Stimulated activated CD4-positive, alpha-beta T cell treated with anti-CD3 and anti-CD28 coated beads, Interleukin-2, amount 100 ng/mL, for 24 hours (primary cell): ENCODE measurements at places on chromosomes 4 and X.

DNA sequence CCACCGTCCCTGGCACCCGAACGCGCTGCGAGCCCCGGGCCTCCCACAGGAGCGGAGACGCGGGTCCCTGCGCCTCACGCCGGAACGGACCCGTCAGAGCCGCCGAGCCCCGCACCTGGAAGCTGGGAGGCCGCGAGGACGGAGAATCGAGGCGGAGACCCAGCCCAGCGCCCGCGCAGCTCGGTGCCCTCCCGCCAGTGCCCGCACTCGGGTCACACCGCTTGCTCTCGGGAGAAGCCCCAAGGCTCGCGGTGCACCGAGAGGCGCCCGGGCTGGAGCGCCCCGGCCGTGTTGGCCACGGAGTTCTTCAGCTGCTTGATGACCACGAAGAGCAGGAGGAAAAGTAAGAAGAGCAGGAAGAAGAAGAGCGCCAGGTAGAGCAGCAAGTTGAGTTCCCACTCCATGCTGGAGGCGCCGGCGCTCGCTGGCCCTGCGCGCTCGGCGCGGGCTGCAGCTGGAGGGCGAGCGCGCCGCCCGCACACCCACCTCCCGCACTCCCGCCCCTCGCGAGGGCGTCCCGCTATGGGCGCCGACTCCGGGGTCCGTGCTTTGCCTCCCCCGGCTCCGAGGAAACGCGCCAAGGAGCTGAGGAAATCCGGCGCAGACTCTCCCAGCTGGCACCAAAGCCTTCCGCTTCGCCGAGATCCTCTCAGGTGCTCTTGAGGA lies at the start of gene SMIM43:
TSS of gene SMIM43 (minus strand) at position 463 of the 666 bp plus-strand sequence. CDS start at position 404, 59 bp downstream.
- peak; percentile 14 for DNase-seq

DNA sequence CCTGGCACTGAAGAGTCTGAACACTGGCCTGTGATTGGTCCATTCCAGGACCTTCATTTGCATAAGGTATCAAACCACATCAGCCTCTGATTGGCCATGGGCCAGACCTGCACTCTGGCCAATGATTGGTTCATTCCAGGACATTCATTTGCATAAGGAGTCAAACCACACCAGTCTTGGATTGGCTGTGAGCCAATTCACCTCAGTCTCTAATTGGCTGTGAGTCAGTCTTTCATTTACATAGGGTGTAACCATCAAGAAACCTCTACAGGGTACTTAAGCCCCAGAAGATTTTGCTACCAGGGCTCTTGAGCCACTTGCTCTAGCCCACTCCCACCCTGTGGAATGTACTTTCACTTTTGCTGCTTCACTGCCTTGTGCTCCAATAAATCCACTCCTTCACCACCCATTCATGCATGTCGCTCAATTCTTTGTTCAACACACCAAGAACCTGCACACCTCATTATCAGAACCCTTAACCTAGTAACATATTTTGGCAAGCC lies 14.2 kb upstream of the HERC5 start:
- DNase-seq, result no peak

- DNase-seq, result no peak
Measured at GRCh38 chrX:56623316-56623715, 59.9 kb downstream of the UBQLN2 start.

GRCh38 chrX:24380262-24381187 lies 20.1 kb downstream of the SUPT20HL1 start:
- no peak for DNase-seq

DNA sequence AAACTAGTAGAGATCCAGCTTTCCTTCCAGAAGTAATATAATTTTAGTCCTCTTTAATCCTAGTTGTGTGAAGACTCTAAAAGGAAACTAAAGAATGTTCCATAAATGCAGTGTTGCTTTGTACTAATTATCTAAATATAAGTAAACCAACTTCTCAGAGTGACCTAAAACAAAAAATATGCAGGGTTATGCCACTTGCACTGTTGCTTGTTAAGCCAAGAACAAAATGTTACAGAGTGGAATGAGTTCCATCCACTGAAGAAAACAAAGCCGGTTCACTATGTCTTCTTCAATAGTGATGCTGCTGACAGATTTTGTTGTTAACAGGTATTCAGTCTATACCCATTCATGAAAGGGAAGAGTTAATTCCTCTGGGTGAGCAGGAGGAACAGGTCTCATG lies 252.0 kb upstream of the DIAPH2 start:
- no peak for DNase-seq

- DNase-seq, result no peak
Measured at GRCh38 chr4:119206178-119206577, 6.3 kb upstream of the USP53 start.

DNA sequence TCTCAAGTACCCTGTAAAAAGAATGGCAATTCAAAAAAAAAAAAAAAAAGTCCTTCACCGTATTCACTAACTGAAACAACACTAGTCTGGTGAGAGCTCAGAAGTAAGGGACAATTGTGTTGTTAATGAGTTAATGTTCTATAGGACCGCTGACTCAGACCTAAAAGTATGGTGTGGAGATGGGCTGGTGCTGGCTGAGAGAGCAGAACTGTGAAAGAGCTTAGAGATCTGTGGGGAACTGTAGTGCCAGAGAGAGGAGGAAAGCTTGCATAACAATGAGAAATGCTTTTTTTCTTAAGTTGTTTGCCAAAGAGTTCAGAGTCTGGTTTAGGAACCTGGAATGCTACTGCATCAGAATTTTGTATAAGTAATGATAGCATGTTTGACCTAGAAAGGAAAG lies 65.1 kb downstream of the LHFPL1 start:
- DNase-seq, result no peak
